ENCODE measurements at places on chromosomes 1 and 21. TPM values are rescaled to one million over a fixed set of nuclear protein-coding genes. Genes with fewer than 3 reads are reported as not detected.

The DRAXIN gene
- under 0.01 TPM for total RNA-seq

The TBX19 gene
- total RNA-seq = 0.68 TPM

The FCGR2B gene
- not detected for total RNA-seq

The KRTAP12-4 gene
- total RNA-seq = not detected

The GPATCH3 gene
- total RNA-seq = 10.6 TPM

The STUM gene
- not detected for total RNA-seq

The VSIG8 gene
- total RNA-seq = 0.34 TPM

The MXRA8 gene
- 1.1 TPM for total RNA-seq

The ARHGEF10L gene
- total RNA-seq = 4.1 TPM

The HES4 gene
- 46.5 TPM for total RNA-seq

The KRTAP13-3 gene
- total RNA-seq = not detected

The MYOM3 gene
- 0.85 TPM for total RNA-seq

The KPRP gene
- not detected for total RNA-seq

The BNIPL gene
- total RNA-seq = 7.5 TPM

The C1orf185 gene
- not detected for total RNA-seq

The KCNJ9 gene
- total RNA-seq = under 0.01 TPM

The CLCA4 gene
- 26.7 TPM for total RNA-seq

The GPA33 gene
- not detected for total RNA-seq

The ERVH48-1 gene
- total RNA-seq = not detected

The KRTAP22-2 gene
- total RNA-seq = not detected

The TEX50 gene
- not detected for total RNA-seq

The FCN3 gene
- not detected for total RNA-seq

The PTAFR gene
- total RNA-seq = 5.1 TPM

The DCST2 gene
- total RNA-seq = 0.36 TPM

The C1orf74 gene
- 13.0 TPM for total RNA-seq

The MYCL gene
- total RNA-seq = 10.3 TPM

The AQP10 gene
- 0.14 TPM for total RNA-seq

The PROK1 gene
- not detected for total RNA-seq

The PEAR1 gene
- total RNA-seq = 3.5 TPM

The RGS7 gene
- not detected for total RNA-seq

The KCNA3 gene
- total RNA-seq = not detected

The TRAF5 gene
- 8.3 TPM for total RNA-seq

The IL19 gene
- not detected for total RNA-seq

The HMCN1 gene
- 1.0 TPM for total RNA-seq

The KIAA0040 gene
- 6.8 TPM for total RNA-seq

The CYP4Z1 gene
- 0.07 TPM for total RNA-seq

The DSCAM gene
- total RNA-seq = 0.28 TPM

The SPATA17 gene
- total RNA-seq = 0.34 TPM

The CELA2A gene
- total RNA-seq = not detected

The C21orf91 gene
- 14.7 TPM for total RNA-seq

The LRP8 gene
- total RNA-seq = 6.6 TPM

The USP48 gene
- 35.2 TPM for total RNA-seq

The APCS gene
- total RNA-seq = not detected

The FMN2 gene
- not detected for total RNA-seq

The HHIPL2 gene
- total RNA-seq = 0.07 TPM

The VHLL gene
- total RNA-seq = not detected

The PIGR gene
- 14.5 TPM for total RNA-seq

The WDR3 gene
- total RNA-seq = 51.8 TPM

The FAM72D gene
- not detected for total RNA-seq

All from nasal cavity respiratory epithelium epithelial cell of viscerocranial mucosa (primary cell).